ENCODE measurements at places on chromosomes 4 and X. TPM values are rescaled to one million over a fixed set of nuclear protein-coding genes. Genes with fewer than 3 reads are reported as not detected.

The KDR gene
- total RNA-seq, result 0.09 TPM

The SPACA5B gene
- total RNA-seq, result not detected

The PPEF2 gene
- total RNA-seq, result not detected

The ZCCHC12 gene
- not detected for total RNA-seq

The QRFPR gene
- total RNA-seq, result 1.0 TPM

The HERC3 gene
- total RNA-seq, result 17.3 TPM

The CEP44 gene
- 15.8 TPM for total RNA-seq

The MBNL3 gene
- 18.9 TPM for total RNA-seq

The OTUD6A gene
- not detected for total RNA-seq

The BEX5 gene
- total RNA-seq, result 4.8 TPM

The INTU gene
- 4.8 TPM for total RNA-seq

The FAM184B gene
- total RNA-seq, result 0.09 TPM

The IRF2 gene
- total RNA-seq, result 27.3 TPM

The XIAP gene
- 75.0 TPM for total RNA-seq

The USP51 gene
- 1.2 TPM for total RNA-seq

The GPR143 gene
- 8.8 TPM for total RNA-seq

The SLITRK2 gene
- total RNA-seq, result not detected

The FNIP2 gene
- 38.7 TPM for total RNA-seq

The TKTL2 gene
- total RNA-seq, result 0.15 TPM

The RHOH gene
- not detected for total RNA-seq

All from Calu3 (cell line).